ENCODE measurements at places on chromosomes 3 and 15. TPM values are rescaled to one million over a fixed set of nuclear protein-coding genes. Genes with fewer than 3 reads are reported as not detected.

EPHA6 gene
- not detected for total RNA-seq

PRTG gene
- total RNA-seq: not detected

CHL1 gene
- total RNA-seq: 0.05 TPM

INTS14 gene
- 37.1 TPM for total RNA-seq
